Epithelial cell of proximal tubule (primary cell): ENCODE measurements at places on chromosomes 12 and 14.

DNA sequence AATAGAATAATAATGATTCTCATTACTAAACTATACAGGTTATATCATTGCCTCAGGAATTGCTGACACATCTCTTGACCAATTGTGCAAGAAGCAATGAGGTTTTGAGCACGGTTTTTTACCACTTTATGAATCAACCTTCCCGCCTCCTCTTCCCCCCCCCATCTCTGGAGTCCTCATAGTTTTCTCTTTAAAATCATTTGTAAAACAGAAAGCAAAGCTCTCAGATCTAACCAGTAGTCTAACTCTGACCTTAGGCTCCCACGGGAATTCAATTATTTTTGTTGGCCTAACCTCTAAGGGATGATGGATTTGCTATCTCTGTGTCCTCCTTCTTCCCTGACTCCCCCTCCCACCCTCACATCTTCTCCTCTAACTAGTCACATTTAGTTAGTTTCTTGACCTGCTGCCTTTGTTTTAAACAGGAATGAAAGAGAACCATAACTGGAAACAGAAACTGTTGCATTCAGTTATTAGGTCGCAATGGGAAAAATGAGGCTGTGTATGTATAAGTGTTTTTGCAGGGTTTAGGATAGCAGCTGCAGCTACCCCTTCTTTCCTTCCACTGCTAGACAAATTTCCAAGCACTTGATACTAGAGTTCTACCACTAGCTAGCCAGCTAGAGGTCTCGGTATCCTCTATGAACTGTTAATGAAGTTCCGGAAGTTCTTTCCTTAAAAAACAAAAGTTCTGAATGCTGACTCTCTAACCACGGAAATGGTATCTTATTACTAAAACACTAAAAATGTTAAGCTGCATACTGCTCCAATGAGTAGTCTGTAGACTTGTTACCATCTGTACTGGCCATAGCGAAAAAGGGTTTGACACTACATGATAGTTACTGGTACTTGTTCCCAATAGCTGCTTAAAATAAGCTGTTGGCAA, 65.4 kb downstream of the TAOK3 start:
- DNase-seq: peak; percentile 57

GRCh38 chr12:105330931-105331804, 677 bp downstream of the C12orf75 start:
- DNase-seq: no peak

DNA sequence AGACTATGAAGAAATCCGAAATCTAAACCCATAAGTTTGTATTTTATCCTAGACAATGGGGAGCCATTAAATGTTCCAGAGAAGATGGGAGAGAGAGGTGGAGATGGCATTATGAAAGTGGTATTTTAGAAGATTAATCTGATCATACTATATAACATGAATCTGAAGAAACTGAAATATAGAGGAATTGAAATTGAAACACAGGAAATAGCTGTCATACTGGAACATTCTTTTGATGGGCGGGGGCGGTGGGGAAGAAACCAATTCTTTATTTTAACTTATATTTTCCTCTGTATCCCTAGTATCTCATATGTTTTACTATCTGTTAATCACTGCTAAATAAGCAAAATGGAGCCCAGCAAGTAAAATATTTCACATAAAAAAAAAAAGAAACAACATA, 27.0 kb upstream of the FOXN3 start:
- no peak for DNase-seq

- no peak for DNase-seq
Observed at GRCh38 chr14:33914676-33915516, 36.0 kb downstream of the EGLN3 start.

DNA sequence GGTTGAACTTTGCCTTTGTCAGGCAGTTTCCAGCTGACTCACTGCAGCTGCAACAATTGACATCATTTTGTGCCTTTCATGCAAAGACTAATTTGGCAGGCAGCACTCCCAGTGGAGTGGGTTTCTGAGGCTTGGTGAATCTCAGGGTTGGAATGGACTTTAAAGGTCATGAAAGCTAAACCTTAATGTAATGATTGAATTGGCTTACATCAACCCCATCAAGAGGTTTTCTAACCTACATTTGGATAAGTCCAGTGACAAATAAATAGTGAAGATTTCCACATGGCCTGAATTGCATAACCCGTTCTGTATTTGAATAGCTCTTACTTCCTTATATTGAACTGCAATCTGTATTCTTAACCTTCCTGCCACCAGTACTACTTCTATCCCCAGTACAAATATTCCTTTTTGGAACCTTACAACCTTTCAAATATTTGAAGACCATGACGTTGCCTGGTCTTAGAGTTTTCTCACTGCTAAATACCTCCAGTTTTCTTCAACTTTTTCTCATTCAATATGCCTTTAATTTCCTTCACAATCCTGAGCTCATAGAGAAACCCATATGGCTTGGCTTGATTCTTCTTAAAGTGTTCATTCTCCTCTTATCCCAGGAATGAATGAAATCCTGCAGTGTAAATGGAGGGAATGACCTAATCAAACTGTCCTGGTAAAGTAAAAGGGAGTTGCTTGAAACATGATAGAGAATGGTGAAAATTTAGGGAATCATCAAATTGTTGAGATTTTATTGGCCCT, 168.1 kb upstream of the NOVA1 start:
- DNase-seq: peak; percentile 89

DNA sequence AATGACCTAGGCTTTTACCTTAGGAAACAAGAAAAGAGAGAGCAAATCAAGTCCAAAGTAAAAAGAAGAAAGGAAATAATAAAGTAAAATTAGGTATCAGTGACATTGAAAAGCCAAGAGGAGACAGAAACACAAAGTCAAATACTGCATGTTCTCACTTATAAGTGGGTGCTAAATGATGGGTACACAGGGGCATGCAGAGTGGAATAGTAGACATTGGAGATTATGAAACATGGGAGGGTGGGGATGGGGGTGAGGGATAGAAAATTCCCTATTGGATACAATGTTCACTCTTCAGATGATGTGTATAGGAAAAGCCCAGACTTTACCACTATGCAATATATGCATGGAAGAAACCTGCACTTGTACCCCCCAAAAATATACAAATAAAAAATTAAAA, 35.1 kb upstream of the CLMN start:
- DNase-seq: no peak
